ENCODE measurements at places on chromosomes 3 and 15.

DNA sequence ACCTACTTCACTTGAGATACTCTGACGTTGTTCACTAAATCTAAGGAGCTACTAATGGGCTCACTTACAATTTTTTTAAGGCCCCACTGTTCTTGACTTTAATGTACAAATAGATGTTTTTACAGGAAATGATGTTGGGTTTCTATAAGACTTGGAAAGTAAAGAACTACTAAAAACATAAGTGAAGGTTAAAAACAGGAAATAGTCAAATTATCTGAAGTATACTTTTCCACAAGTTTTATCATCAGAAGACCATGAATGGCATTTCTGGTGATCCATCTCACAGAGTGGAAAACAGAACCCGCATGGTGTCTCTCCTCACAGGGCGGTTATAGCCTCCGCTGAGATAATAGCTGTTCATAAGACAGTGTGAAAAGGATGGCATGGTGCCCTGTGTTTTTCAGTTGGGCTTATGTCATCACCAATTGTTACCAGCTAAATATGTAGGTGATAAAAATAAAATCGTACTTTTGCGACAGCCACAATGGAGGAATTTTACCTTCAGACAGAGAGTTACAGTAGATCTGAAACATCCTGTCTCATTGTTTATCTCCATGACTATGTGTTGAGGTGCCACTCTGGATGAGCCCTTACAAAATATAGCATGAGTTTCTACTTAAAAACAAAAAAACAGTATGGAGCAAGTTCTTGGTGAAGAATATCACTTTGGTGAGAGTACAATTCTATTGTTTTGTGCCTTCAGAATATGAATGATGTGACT lies 462.4 kb downstream of the RAP2B start:
- no peak for DNase-seq

GRCh38 chr3:27712136-27713077 lies 9.7 kb downstream of the EOMES start:
- DNase-seq = peak; percentile 34

DNA sequence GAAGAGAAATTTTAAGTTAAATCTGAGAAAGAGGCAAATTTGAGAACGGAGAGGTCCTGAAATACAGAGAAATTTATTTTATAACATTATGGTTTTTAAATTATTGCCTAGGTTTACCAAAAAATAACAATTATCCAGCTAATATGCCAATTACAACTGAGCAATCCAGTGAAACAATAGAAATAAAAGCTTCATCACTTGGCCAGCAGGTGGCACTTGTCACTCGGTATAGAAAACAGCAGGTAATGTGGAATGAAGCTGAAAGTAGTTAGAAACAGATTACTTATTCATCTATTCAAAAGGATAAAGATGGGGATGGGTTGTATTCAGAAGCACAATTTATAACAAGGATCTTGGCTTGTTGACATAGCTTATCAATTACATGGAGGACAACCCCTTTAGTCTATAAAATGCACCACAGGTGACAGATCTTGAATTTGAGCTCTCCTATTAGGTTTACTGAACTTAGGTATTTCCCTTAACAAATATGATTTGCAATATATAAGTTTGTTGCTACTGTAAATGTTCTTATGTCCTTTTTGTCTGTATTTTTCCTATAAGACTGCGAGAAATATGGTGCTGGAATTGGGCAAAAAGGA lies 70.1 kb upstream of the GUCA1C start:
- DNase-seq = peak; percentile 14

DNA sequence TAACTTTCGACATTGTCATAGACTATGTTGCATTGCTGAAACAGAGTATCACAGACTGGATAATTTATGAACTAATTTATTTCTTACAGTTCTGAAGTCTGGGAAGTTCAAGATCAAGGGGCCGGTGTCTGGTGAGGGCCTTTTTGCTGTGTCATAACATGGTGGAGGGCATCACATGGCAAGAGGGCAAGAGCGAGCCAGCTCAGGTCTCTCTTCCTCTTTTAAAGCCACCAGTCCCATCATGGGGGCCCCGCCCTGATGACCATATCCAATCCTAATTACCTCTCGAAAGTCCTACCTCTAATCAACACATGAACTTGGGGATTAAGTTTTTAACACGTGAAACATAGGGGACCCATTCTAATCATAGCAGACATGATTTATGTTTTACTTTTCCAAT lies 33.5 kb upstream of the DCUN1D1 start:
- no peak for DNase-seq

- peak; percentile 34 for DNase-seq
Observed at GRCh38 chr15:38002883-38003477, 68.5 kb downstream of the TMCO5A start.

DNA sequence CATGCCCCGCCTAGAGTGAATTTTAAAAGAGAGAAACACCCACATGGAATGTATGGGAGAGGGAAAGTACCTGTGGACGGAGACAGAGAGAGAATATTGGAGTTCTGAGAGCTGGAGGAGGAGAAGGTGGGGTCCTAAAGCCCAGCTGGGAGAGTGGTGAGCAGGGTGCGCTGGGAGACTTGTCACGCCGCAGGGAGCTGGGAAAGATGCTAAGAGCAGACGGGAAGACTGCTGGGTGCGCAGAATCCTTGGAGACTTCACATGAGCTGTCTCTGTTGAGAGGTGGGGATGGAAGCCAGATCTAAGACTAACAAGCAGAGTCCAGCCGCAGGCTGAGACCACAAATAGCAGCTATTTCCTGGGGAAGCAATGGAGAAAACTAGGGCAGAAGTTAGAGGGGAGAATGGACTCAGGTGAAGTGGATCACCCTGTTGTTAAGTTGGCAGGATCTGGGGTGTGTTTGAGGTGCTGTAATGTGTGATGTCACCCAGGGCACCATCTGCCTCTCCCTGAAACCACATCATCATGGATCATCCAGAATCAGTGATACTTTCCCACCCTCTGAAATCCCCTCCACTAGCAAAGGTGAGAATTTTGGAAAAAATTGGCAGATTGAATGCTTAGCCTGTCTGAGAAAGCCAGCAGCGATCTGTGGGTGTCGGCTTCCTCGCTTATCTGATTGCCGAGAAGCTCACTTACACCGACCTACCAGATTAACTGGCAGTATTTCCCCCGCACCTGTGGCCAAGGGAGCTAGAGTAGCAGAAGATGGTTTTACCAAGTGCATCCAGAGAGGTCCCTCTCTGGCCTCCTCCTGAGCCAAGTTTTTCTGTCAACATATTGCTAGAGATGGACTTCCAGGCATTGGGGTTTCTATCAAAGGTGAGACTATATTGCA lies 174.8 kb upstream of the BHLHE40 start:
- no peak for DNase-seq

GRCh38 chr3:182284793-182285192 lies 508.5 kb upstream of the ATP11B start:
- no peak for DNase-seq

DNA sequence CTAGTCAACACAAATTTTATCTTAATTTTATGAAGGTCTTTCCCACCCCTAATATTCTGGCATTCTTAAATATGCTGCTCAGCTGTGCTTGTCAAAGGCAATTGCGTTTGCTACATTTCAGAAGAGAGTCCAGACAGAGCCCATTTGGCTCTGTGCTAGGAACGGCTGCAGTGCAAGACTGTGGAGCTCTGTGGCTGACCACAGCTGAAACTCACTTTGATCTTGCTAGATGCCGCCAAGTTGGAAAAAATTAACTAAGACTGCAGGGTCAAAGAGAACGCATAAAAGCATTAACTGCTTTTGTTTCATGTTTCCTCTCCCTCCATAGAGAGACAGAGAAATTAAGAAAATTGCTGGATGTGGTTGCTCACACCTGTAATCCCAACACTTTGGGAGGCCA lies 7.6 kb upstream of the PPP1R2 start:
- DNase-seq = no peak

- no peak for DNase-seq
Observed at GRCh38 chr15:71054286-71054952, 60.9 kb upstream of the THSD4 start.
